ENCODE measurements at places on chromosomes 2 and 18.

DNA sequence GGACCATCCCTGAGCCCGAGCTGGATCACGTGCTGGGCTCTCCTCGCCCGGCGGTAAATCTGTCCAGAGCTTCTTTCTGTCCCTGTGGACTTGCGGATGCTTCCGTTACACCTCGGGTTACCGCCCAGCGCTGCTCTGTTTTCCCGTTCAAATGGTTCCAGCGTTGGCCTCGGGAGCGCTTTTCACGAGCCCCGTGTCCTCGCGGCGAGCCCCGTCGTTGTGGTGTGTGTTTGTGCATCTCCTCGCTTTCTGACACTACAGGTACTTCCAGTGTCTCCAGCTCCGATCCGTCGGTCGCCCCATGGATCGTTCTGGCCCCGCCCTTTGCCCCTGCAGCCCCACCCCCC lies 77.4 kb downstream of the RTP5 start:
- DNase-seq = no peak

DNA sequence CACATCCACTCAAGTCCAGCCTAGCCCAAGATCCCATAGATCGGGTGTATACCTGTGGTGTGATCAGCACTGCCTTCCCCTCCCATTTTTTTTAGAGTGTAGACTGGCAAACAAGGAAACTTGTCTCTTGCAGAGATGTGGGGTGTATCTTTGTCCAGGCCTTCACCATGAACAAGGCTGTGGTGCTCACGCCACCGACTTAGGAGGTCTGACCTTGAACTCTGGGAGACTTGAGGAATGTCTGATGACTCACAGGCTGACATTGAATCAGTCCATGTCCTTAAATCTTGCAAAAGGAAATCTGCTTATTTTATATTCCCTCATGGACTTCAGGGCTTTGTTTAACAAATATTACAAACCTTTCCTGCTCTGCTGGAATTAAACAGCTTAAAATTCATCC lies 4.5 kb upstream of the CTIF start:
- no peak for DNase-seq

GRCh38 chr2:144654523-144654922 lies 134.6 kb upstream of the ZEB2 start:
- DNase-seq = no peak

GRCh38 chr2:95700519-95700918 lies 108.7 kb downstream of the TRIM43 start:
- no peak for DNase-seq

GRCh38 chr2:119264781-119265692 lies 41.4 kb downstream of the STEAP3 start:
- peak; percentile 56 for DNase-seq

GRCh38 chr18:57780706-57781347 lies 22.3 kb downstream of the ATP8B1 start:
- no peak for DNase-seq

- no peak for DNase-seq
These were observed 129.0 kb downstream of the GPD2 start for GRCh38 chr2:156565066-156565710.

DNA sequence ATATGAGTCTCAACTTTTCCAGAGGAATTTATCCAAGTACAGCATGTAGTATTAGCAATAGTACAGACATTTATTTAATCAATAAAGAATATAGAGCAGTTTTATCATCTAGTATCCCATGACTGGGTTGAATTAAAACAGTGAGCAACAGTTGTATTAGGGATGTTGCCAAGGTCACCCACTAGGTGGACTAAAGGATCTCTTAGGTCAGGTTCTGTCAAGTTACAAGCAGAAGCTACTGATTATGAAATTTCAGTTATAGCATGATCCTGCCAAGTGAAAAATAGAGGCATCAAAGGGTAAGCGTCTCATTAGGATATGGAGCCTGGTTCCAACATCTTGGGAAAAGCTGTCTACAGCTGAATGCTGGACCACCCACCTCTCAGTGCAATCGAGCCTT lies 52.1 kb upstream of the LAPTM4A start:
- DNase-seq = no peak

GRCh38 chr18:80244956-80245730 lies 2.2 kb downstream of the PARD6G start:
- no peak for DNase-seq

DNA sequence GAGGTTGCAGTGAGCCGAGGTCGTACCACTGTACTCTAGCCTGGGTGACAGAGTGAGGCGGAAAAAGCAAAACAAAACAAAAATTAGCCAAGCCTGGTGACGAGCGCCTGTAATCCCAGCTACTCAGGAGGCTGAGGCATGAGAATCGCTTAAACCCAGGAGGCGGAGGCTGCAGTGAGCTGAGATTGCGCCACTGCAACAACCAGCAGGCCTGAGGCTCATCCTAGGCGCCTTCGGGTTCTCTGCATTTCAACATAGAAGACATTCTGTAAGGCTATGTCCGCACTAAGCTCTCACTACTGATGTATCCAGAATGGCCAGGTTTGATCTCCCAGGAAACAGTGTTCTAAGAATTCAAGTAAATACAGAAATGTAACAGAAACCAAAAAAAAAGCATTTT lies 23.5 kb downstream of the PTPN2 start:
- DNase-seq = no peak

GRCh38 chr2:24237313-24237712 lies 62.5 kb downstream of the FAM228A start:
- no peak for DNase-seq

- no peak for DNase-seq
These were observed 815.0 kb upstream of the ID2 start for GRCh38 chr2:7866825-7867224.

DNA sequence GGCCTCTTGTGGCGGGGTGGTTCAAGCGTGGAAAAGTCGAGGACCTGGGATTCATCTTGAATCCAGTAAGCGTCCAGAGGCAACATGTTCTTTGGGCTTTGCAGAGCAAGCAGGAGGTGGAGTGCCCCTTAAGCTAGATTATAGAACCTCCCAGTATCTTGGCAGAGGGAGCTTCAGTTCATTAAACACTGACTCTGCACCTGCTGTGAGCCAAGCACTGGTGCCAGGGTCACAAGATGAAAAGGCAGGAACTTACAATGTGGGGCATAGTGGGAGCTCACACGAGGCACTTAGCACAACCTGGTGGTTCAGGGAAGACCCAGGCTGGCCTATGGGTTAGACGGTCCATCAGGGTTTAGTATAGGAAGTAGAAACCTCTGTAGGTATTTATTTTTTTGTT lies 7.4 kb upstream of the FZD5 start:
- no peak for DNase-seq

GRCh38 chr2:27019931-27020855 lies 12.6 kb upstream of the TMEM214 start:
- no peak for DNase-seq

- no peak for DNase-seq
These were observed 173.5 kb downstream of the ATAD2B start for GRCh38 chr2:23753291-23754010.

GRCh38 chr2:46549166-46549844 lies 69.9 kb downstream of the TMEM247 start:
- no peak for DNase-seq

DNA sequence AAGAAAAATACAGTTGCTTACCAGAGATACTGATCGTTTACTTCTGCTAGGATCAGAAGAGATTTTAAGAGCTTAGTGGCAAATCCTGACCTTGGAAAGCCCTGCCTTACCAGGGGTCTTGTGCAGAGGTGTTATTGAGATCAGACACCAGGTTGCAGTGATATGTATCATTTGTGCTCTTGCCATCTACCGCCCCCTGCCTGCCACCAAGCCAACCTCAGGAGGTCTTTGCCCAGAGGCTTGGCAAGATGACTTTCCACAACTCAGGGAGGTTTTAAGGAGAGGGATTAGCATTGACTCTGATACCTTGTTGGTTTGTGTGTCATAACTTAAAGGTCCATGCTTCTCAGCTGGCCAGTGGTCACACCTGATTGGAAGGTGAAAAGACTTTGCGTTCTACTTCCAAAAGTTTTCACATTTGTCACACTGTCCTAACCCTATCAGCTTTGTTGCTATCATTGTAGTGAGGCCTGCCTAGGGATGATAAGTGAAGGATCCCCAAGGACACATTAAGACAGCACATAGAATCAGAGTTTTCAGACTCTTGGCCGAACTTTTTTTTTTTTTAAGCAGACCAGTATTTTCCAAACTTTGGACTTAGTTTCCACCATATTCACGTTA lies 46.2 kb upstream of the MGAT5 start:
- DNase-seq = peak; percentile 71

DNA sequence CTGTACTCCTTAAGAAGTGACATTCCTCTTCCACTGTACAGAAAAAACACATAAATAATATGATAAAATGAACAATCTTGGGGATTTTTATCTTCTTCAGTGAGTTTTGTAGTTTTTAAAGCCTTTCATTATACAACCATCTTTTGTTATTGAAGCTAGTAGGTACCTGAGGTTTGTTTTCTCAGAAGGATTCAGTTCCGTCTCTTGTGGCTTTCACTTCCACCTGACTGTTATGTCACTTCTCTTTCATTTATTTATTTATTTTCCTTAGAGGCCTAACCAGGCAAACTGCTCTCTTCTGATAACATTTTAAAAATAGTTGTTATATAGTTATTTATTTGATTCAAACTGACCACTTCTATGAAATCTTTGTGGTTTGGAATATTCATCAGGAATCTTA lies 464.2 kb downstream of the CCDC85A start:
- no peak for DNase-seq

GRCh38 chr2:64651590-64651989 lies 2.1 kb downstream of the SERTAD2 start:
- DNase-seq = no peak

- DNase-seq = no peak
These were observed 19.2 kb upstream of the GNAL start for GRCh38 chr18:11669948-11670275.

DNA sequence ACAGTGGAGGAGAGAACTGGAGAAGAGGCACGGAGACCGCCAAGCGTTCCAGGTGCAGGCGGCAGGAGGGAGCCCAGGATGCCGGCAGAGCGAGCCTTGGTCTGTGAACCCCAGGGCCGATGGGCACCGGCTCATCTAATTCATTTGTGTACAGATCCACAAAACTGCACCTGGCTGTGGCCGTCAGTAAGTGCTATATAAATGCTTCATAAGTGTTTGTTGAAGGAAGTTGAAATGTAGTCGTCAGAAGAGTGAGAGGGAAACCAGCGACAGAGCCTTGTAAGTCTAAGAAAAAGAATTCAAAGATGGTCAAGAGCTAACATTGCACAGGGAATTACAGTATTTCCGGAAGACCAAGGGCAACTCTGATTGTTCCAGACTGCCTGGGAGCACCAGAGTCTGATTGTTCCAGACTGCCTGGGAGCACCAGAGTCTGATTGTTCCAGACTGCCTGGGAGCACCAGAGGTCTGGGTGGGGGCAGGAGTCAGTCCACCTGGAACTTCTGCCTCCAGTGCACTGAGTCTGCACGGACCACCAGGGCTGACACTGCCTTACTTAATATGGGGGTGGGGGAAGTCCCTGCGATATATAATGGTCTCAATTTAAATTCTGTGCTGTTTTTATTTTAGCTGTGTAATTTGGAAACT lies 112.3 kb downstream of the BCL2 start:
- no peak for DNase-seq

DNA sequence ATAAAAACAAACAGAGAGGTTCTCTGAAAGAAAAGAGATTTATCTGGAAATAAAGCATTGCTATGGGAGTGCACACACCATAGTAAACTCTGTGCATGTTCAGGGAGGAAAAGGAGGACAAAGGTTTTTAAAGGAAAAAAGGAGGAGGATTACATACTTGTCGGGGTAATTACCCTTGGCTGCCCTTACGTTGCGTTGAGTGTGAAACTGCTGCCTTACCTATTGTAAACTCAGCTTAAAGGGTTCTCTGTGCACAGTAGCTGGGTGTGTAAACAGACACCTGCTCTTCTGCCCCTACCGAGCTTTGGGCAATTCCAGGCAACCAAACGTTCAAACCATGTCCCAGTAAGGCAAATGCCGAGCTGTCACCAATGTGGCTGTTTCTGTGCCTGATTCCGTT lies 29.6 kb upstream of the PXDN start:
- no peak for DNase-seq

GRCh38 chr2:136495636-136496035 lies 269.7 kb upstream of the THSD7B start:
- no peak for DNase-seq

GRCh38 chr2:205014201-205014600 lies 468.9 kb downstream of the PARD3B start:
- no peak for DNase-seq

DNA sequence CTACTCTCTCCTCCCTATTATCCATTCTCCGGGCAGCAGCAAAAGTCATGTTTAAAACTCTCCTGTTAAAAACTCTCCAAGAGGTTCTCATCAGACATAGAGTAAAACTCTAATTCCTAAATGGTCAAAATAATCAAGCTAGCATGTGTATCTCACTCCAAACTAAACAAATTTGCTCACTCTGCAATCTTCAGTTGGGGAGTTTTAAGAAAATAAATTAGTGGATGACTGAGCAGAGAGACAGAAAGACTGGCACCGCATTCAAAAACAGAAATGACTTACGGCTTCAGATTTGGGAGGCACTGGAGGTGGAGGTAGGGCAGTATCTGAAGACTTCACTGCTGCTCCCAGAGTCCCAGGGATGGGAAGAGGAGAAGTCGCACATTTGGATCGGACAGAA lies 96.9 kb downstream of the MEP1B start:
- no peak for DNase-seq

DNA sequence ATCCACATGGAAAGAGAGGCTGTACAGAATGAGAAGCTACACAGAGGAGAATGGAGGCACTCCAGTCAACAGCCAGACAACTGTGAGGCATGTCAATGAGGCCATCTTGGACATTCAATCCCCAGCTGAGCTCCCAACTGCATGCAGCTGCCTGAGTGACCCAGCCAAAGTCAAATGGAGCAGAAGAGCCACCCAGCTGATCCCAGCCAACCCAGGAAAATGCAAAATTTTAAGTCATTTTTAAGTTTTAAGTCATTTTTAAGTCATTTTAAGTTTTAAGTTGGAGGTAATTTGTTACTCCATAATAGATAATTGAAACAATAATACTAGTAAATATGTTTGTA lies 63.6 kb downstream of the RBMS1 start:
- no peak for DNase-seq

GRCh38 chr2:109459485-109459884 lies 154.3 kb downstream of the SEPTIN10 start:
- DNase-seq = no peak

DNA sequence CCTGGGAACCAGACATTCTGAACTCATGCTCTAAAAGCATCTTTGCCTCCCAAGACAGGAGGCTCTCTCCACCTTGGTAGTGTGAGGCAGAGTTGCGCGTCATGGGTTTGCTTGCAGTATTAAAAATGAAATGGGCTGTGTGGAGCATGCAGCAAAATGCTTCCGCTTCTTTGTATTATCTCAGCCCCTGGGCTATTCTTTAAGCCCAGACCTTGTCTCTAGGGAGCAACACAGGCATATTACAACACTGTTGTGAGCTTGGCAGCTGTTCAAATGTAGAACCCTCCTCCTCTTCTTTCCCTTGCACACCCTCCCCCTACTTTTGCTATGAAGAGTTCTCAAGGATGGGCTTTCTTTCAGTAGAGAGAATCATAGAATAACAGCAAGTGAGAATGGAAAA lies 185.1 kb upstream of the LHCGR start:
- DNase-seq = no peak

- DNase-seq = no peak
These were observed 271.5 kb upstream of the MMADHC start for GRCh38 chr2:149858901-149859634.
